ENCODE measurements at places on chromosomes 4 and X.

GRCh38 chr4:145819101-145819852 lies 119.3 kb downstream of the ZNF827 start:
- DNase-seq: no peak

- no peak for DNase-seq
Measured at GRCh38 chrX:28022371-28022770, 41.1 kb upstream of the DCAF8L1 start.

DNA sequence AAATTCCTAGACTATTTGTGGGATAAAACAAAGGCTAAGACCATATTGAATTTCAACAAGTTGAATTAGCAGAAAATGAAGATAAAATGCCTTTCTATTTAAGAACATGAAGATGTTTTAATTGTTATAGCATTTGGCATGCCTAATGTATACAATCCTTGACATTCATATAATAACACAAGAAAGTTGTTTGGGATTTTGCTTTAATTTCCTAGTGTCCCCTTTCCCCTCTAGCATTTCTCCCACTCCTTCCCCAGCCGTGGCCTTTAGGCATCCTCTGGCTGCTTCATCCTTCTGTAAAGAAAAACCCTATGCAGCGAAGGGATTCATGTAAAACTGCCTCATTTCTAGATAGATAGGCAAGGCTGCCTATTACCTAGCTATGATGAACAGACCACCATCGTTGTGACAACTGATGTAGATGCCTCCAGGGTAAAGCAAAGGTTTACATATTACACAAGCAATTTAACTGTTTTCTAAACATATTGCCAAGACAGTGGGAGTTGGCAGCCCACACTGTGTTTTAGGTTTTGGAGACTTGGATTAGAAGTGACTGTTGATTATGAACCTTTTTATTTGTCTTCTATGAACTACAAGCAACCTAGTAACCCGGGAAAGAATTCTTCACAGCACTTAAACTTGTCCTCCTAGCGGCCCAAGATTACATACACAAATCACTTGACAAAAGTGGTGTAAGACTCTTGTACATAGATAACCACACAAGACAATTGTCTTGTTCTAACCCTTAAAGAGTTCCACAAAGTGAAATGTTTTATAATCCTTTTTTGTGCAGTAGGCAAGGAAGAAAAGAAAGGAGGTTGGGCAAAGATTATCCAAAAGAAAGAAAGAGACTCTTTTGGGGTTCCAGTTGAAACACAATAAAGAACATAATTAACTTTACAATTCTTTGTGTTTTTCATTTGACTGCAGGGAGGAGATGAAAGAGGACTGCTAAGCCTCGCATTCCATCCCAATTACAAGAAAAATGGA lies 59.9 kb downstream of the HHIP start:
- no peak for DNase-seq

DNA sequence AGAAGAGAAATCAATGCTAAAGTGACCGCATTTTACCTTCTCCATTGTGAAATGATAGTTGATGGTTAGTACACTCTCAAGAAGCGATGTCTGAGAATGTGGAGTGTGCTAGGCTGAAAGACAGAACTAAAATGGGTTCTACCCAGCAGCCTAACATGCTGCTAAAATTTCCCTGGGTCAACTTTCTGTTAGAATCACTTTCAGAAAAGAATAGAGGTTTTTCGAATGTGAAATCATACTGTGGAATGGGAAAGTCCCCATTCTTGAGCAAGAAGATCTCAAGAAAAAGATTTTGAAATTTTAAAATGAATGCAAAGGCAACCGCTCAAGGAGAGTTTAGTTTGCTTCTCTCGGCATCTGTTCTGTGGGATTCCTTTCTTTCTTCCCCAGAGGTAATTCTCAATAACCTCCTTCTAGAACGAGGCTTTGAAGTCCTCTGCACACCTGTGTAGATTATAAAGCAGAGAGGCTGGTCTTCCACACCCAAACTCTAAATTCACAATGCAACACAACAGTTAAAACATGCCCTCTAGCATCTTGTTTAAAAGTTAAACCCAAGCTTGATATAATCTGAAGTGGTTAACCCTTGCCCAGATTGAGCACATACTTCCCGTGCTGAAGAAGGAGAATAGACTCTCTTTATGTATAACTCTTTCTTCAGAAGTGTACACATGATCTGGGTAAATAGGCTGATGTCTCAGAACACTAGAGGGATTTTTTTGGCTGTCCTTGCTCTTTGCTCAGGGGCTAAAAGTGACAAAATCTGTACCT lies 208.7 kb upstream of the KLF3 start:
- DNase-seq: peak; percentile 79
